ENCODE measurements at places on chromosomes 4 and X.
A peak's percentile ranks its signal among the peaks of the same experiment; 100 is the strongest.

DNA sequence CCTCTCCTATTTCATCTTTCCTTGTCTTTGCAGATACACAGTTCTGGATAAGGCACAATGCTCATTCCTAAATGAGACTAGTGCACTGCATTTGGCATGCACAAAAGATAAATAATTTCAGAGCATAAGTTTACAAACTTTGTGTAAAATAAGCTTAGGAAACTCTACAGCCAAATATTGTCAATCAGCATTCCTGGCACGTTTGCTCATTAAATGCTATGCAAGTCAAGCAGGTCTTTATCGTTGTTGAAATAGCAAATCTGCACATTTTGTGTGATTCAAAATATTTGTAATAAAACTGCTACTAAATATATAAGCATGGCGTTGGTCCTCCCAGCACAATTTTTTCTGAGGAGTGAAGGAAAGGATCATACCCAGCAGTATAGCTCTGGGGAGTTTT is 322.1 kb upstream of the NOCT start:
- DNase-seq, result no peak

DNA sequence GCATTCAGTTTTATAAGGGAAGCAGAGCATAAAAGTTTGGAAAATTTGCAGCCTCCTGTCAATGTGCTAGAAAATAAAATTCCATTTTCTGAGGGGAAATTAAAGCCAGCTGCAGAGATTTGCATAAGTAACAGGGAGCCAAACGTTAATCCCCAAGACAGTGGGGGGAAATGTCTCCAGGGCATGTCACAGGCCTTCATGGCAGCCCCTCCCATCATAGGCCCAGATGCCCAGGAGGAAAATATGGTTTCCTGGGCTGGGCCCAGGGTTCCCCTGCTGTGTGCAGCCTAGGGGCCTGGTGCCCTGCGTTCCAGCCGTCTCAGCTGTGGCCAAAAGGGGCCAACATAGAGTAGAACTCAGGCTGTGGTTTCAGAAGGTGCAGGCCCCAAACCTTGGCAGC is 9.3 kb downstream of the RNF4 start:
- DNase-seq, result no peak

- no peak for DNase-seq
Observed at GRCh38 chr4:104486716-104487504, 7.8 kb downstream of the CXXC4 start.

- DNase-seq, result no peak
Observed at GRCh38 chr4:6369511-6369910, 99.9 kb downstream of the WFS1 start.

- DNase-seq, result no peak
Observed at GRCh38 chrX:66074920-66075879, 35.3 kb upstream of the VSIG4 start.

- DNase-seq, result no peak
Observed at GRCh38 chr4:139761461-139761860, 95.8 kb downstream of the MGST2 start.

- no peak for DNase-seq
Observed at GRCh38 chrX:119899125-119899524, 3.4 kb downstream of the AKAP14 start.

- DNase-seq, result no peak
Observed at GRCh38 chr4:147578051-147578476, 39.1 kb upstream of the TMEM184C start.

- DNase-seq, result no peak
Observed at GRCh38 chr4:87240341-87240740, 19.9 kb upstream of the KLHL8 start.

DNA sequence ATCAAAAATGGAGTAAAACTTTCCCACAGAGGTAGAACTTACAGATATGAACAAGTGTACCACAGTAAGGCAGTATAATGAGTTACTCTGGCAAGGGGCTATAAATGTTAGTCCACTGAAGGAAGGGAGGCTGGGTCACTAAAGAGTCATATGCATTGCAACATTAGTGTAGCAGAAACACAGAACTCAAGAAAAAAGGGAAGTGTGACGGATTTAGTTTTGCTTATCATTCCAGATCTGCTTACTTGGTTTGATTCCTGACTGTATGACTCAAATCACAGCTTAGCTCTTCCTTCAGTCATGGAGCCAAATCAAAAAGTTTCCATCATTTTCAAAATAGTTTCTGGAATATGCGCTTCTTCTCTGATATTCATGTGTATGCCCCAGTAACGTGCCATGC is 148.7 kb downstream of the FSTL5 start:
- no peak for DNase-seq

- DNase-seq, result no peak
Observed at GRCh38 chr4:158450741-158451140, 70.9 kb upstream of the RXFP1 start.

GRCh38 chr4:174069848-174070330 is 213.6 kb downstream of the FBXO8 start:
- no peak for DNase-seq

GRCh38 chrX:150525061-150525919 is 43.1 kb upstream of the MTM1 start:
- DNase-seq, result peak; percentile 63

GRCh38 chr4:25090516-25090915 is 59.8 kb upstream of the LGI2 start:
- DNase-seq, result no peak

GRCh38 chr4:55214172-55214571 is 88.8 kb upstream of the KDR start:
- DNase-seq, result no peak

- DNase-seq, result no peak
Observed at GRCh38 chrX:2933125-2933900, 4.2 kb upstream of the ARSD start.

- peak; percentile 28 for DNase-seq
Observed at GRCh38 chr4:74133786-74134499, 24.0 kb upstream of the MTHFD2L start.

DNA sequence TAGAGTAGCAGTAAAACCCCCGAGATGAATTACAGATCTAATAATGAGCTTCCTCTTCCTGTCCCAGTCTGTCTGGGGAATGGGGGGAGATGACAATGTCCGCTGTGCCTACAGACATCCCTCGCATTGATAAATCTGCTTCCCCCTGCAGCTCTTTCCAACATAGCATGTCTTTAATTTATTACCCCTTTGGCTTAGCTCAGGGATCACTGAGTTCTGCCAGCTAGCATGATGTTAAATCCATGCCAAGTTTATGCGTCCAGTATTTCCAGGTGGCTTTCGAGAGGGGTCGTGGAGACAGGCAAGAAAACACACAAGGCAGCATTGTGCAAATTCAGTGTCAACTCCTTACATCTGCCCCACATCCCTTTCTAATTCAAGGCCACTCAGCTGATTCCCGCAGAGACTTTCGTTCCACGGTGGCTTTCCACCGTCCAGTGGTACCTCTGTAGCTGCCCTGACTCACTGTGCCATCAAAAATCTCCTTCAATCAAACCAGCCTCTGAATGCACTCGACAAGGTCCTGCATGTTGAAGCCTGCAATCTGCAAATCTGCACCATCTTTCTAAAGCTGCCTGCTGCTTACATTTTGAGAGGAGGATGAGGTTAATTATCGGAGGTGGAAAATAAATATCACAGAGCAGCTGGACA is 75.1 kb downstream of the MXRA5 start:
- DNase-seq, result no peak

- DNase-seq, result no peak
Observed at GRCh38 chrX:1341545-1342184, 5.1 kb downstream of the IL3RA start.

DNA sequence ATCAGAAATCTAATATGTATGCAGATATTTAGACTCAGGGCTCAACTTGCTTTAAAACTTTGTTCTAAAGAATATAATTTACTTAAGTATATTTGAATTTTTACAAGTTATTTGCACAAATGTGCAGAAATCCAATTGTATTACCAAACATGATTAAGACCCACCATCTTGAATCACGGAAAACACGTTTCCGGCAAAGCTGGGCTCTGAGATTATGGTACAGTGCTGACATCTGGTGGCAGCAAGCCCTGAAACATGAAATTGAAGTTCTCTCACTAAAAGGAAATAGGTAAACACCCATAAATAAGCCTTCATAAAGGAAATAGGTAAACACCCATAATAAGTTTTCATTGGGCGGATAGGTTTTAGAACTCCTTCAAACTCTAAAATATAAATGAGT is 98.3 kb upstream of the MAOA start:
- DNase-seq, result no peak

DNA sequence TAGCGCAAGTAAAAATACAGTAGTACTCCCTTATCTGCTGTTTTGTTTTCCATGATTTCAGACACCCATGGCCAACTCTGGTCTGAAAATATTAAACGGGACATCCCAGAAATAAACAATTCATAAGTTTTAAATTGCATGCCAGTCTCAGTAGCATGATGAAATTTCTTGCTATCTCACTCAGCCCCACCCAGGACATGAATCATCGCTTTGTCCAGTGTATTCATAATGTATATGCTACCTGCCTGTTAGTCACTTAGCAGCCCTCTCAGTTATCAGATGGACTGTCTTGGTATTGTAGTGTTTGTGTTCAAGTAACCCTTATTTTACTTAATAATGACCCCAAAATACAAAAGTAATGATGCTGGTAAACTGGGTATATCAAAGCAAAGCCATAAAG is 158.2 kb upstream of the DDIT4L start:
- DNase-seq, result no peak

DNA sequence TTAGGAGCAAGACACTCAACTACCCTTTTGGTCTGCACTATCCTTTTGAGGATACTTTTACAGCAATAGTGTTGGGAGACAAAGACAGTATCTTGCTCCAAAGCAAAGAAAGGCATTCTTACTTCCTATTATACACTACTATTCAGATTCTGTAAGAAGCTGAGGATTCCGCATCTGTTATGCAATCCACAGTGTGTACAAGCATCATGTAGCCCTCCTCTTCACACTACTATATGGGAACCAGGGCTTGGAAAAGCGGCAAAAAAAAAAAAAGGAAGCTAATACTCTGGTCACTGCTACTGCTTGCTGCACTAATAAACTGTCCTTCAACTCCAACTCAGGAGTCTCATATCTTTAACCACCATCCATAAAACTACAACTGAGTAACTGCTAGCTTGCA is 59.1 kb downstream of the FBXW7 start:
- DNase-seq, result no peak

- DNase-seq, result no peak
Observed at GRCh38 chrX:101605728-101606127, 12.1 kb downstream of the ARMCX6 start.

DNA sequence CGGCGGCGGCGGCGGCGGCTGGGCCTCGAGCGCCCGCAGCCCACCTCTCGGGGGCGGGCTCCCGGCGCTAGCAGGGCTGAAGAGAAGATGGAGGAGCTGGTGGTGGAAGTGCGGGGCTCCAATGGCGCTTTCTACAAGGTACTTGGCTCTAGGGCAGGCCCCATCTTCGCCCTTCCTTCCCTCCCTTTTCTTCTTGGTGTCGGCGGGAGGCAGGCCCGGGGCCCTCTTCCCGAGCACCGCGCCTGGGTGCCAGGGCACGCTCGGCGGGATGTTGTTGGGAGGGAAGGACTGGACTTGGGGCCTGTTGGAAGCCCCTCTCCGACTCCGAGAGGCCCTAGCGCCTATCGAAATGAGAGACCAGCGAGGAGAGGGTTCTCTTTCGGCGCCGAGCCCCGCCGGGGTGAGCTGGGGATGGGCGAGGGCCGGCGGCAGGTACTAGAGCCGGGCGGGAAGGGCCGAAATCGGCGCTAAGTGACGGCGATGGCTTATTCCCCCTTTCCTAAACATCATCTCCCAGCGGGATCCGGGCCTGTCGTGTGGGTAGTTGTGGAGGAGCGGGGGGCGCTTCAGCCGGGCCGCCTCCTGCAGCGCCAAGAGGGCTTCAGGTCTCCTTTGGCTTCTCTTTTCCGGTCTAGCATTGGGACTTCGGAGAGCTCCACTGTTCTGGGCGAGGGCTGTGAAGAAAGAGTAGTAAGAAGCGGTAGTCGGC is 528 bp downstream of the FMR1 start:
- DNase-seq, result peak; percentile 26

- no peak for DNase-seq
Observed at GRCh38 chrX:85503258-85504158, 124.0 kb upstream of the POF1B start.

GRCh38 chr4:153026591-153027346 is 90.6 kb downstream of the FHDC1 start:
- DNase-seq, result no peak

DNA sequence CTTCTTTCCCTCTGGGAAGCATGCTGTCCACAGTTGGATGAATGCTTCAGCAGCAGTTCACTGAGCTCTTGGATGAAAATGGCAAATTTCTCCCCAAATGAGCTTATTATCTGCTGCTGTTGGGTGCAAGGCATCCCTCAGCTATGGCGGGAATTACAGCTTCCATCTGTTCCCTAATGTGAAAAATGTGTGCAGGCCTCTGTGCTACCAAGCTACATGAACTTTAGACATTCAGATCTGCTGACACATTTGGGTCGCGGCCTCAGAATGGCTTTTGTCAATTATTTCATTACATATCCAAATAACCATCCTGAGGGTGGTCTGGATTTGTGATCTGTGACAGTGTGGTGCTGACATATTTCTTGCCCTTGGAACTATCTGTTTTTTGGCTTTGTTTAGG is 119.5 kb upstream of the SCML1 start:
- no peak for DNase-seq

DNA sequence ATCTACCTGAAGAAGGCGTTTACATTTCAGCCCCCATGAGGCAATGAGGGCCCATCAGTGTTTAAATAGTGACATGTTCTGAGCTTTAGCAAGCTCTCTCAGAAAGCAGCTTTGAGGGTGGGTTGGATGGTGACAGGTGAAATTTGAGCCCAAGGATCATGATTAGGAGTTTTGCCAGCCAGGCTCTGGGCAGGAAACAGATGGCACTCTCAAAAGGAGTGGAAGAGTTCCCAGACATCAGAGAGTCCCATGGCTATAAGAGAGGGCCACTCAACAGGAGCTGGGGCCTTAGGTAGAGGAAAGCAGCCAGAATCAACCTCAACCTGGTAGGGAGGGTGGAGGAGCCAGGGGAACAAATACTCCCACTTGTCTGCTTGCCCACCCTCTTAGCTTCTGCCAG is 499.8 kb downstream of the MID1IP1 start:
- DNase-seq, result no peak

DNA sequence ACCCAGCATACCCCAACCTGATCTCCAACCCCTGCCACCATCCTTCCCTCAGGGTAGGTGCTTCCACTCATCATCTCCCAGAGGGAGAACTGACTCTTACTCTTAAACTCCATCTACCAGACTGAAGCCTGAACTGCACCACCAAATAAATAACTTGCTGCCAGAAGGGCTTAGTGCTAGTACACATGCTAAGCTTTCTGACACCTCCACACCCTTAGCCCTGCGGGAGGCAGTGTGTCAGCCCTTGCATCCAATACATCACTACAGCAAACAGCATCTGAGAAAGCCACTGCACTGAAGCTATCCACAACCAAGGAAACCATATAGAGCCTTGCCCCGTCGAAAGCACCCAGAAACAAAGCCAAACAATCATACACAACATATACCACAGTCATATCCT is 68.6 kb upstream of the MCF2 start:
- no peak for DNase-seq

DNA sequence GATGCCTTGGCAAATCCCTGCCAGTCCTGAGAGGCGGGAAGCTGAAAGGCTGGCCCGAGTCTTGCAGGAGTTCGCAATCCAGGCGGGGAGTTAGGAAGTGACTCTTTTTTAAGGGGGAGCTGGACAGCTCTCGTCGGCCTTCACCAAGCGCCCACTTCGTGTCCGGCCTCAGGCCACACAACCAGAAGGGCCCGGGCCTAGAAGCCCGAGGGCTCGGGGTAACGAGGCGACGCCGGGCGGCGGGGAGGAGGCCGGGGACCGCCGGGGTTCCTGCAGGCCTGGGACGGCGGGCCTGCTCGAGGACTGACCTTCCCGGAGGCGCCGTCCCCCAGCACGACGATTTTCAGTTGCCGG is 395 bp downstream of the RAB28 start:
- peak; percentile 62 for DNase-seq

Data from anterior cingulate cortex (tissue), 58 donors.